Right ventricle myocardium superior (tissue), 1 donor: ENCODE measurements at places on chromosomes 3 and 15.

GRCh38 chr15:100765467-100766241, 114.0 kb upstream of the ALDH1A3 start:
- DNase-seq = no peak

- DNase-seq = no peak
Observed at GRCh38 chr3:105527535-105527934, 160.8 kb downstream of the ALCAM start.

DNA sequence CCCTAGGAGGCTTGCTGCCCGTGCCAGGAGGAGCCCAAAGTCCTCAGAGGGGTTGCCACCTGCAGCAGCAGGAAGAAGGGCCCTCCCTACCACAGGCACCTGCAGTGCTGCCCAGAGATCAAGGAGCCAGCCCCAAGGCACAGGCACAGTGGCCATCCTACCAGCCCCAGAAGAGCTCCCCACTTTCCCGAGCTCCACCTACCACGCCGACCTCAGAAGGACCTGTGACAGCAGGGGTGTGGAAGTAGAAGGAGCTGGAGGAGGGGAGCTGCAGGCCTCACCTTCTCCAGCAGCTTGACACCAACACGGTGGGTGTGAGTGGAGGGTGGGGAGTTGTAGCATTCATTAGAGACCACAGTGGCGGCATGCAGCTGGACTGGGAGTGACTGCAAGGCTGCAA, 485.8 kb downstream of the GABRG3 start:
- no peak for DNase-seq

DNA sequence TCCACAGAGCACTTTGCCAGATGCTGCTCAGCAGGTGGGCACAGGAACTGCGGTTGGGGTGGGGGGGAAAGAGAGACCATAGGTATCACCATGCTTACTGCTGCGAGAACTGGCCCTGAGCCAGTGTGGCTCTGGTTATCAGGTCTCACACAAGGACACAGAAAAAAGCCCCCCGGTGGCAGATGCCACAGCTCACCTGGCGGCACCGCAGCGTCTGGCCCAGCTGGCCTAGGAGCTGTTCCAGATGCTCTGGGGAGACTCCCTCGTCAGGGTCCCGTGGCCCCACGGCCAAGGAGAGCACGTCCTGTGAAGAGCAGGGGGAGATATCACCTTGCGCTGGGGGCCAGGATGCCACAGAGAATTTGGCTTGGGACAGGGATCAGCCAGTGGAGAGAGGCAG, 10.8 kb downstream of the CDAN1 start:
- no peak for DNase-seq

DNA sequence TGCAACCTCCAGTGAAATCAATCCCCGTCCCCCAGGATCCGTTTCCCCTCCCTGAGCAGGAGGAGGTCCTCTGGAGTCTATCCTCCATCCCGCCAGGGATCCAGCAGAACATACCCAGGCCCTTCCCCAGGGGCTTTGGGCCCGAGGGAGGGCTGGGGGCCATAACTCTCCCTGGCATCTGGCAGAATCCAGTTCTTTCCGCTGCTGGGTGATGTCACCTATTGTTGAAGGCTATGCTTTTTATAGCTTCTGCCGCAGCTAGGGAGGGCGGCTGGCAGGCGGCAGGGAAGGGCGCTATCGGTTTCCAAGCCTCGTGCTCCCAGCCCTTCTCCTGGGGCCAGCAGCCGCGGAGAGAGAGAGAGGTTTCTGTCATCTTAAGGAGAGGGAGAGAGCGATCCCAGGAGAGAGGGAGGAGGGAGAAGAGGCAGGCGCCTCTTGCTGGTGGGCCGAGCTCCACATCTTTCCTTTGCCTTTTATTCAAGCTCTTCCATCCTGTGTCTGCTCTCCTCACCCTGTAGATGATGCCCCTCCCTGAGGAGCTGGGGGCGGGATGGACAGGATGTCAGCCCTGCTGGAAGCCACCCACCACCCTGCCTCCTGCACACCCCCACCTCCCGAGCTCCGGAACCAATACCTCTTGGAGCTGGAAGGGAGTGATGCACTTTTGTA, 120.1 kb downstream of the ANP32A start:
- peak; percentile 80 for DNase-seq

GRCh38 chr3:191235331-191236314, 36.6 kb downstream of the OSTN start:
- DNase-seq = no peak

- DNase-seq = no peak
Observed at GRCh38 chr3:85726241-85726640, 767.5 kb downstream of the CADM2 start.

DNA sequence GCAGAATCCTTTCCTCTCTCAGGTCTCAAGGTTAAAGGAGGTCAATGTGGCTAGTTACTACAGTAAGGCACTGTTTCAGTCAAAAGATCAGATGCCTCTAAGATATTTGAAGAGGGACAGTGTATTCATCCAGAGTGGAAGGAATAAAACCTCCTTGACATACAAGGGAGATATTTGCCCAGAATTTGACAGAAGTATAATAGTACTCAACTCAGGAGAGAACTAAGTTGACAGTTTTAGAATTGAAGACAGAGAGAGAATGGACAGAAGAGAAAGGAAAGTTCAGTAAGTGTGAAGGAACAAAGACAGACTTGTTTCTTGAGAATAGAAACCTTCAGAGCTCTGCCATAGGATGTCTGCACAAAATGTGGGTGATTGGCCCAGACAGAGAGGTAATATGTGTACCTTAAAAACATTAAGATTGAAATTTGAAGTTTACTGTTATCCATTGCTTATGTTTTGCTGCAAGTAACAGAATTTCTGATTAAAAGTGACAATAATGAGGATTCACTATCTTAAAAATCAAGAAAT, 507.1 kb downstream of the IGSF11 start:
- no peak for DNase-seq

GRCh38 chr15:79952329-79952728, 18.7 kb downstream of the BCL2A1 start:
- DNase-seq = no peak
